Astrocyte of the hippocampus (primary cell): ENCODE measurements at places on chromosomes 4 and X.
A peak's percentile ranks its signal among the peaks of the same experiment; 100 is the strongest.

GRCh38 chr4:22522706-22523501 lies 7.0 kb upstream of the ADGRA3 start:
- no peak for DNase-seq

DNA sequence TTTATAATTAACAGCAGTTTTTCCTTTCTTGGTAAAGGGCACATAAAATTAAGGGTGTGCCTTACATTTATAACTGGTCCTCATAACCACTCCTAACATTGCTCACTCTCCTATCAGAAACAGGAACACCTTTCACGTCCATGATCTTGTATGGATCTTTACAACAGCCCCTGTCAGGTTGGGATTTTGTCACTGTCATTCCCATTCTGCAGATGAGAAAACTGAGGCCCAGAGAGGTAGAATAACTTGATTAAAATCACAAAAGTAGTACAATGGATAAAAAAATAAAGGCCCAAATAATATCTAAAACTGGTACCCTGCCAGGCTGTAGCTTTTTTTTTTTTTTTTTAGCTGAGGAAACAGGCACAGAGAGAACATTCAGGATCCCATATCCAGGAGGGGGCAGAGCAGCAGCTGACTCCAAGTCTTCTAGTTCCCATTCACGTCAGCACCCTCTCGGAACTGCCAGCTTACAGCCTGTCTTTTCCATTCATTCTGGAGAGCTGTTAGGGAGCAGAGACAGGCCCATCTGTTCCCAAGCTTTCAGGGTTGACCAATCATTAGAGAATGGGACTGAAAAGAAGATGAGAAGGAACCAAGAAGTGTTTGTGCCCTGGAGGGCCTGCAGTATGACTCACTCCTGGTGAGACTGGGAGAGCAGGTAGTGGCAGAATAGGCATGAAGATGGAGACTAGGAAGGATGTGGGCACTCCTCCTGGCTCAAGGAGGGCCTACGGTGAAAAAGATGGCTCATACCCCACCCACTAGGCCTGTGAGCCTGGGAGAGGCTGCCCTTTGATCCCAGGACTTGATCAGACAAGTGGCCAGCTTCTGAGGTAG lies 7.3 kb downstream of the SUV39H1 start:
- peak; percentile 44 for DNase-seq

- DNase-seq, result no peak
Observed at GRCh38 chrX:7111518-7111917, 36.0 kb upstream of the STS start.

DNA sequence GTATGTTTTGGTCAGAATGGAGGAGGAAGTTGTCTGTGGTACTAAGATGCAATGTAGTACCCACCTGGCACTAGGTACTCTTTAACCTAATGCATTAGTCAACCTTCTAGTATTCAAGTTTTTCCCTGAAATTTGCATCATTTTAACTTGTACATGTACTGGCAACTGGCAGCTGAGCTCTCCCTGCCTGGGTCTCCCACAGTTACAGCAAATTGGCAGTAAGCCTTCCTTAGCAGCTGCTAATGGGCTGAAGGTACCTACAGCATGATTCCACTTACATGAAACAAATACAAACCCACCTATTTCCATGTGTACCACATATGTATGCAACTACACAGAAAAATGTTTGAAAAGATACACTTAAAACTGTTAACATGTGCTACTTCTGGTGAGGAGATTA lies 8.1 kb upstream of the KLHL2 start:
- peak; percentile 54 for DNase-seq

DNA sequence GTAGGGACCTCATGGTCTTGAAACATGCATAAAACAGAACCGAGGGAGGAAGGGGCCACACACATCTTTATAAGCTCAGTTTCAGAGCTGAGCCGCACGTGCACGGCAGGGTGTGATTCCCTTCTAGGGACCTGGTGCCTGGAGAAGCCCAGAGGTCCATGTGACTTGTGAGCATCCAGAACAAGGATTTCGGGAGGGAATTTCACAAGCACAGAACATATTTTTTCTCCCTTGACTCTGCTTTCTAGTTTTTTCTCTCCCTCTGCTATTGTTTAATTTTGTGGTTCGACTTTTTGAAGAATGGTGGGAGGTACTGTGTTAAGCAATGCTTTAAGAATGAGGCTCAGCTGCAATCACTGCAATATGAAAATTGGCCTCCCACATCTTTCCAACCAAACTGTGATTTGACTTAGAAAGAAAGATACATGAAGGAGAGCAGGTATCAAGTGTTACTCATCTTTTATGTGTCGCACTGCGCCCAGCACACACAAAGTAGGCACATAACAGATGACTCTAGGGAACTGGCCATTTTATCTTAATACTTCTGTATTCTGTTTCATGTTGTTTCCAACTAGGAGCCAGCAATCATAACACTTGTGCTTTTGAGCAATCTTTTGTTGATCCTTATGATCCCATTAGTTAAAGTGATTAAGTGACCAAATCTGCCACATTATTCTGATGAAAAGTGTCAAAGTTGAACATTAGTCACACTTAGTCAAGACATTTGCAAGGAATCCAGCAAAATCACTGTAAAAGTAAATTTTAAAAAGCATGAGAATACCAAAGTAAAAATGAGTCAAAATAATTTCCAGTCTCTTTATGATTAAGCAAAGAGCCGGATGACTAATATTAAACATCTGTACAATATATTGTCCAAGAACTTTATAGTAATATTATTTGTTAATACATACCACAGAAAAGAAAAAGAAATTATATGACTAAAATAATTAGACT lies 86.4 kb downstream of the SHISA3 start:
- DNase-seq, result no peak

DNA sequence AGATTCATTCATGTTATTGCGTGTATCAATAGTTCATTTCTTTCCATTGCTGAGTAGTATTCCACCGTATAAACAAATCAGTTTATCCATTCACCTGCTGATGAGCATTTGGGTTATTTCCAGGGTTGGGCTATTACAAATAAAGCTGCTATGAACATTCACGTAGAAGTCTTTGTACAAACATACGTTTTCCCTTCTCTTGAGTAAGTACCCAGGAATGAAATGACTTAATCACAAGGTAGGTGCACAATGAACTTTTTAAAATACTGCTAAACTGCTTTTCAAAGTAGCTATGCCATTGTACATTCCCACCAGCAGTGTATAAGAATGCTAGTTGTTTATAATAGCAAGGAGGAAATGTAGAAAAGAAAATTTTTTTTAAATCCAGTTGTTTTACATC lies 35.9 kb downstream of the SYTL4 start:
- DNase-seq, result no peak

- DNase-seq, result no peak
Observed at GRCh38 chr4:4901877-4902276, 42.4 kb downstream of the MSX1 start.

DNA sequence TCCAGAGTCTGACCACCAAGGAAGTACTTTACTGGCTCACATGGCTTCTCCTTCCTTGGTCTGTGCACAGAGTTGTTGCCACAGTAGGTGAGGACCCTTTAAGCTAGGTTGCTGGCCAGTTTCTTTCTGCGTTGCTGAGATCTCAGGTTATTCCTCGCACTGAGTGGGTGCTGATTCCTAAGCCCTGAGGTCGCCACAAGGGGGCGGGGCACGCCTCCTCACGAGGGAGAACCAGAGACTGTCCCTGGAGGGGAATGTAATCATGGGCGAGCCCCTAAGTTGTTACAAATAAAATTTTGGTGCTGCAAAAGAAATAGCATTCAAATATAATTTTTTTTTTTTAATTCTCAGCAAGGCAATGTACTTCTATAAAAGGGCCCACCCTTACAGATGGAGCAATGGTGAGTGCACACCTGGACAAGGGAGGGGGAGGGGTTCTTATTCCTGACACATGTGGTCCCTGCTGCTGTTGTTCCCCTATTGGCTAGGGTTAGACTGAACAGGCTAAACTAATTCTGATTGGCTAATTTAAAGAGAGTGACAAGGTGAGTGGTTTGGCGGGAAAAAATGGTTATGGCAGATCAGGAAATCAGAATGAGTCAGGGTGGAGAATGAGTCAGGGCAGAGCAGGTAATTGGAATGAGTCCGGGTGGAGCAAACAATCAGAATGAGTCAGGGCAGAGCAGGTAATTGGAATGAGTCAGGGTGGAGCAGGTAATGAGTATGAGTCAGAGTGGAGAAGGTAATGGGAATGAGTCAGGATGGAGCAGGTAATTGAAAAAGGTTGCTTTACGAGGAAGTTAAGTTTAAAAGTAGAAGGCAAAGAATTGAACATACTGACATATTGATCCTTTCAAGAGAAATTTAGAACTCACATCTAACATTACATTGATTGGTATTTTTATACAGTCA lies 107.5 kb downstream of the VSIG4 start:
- DNase-seq, result no peak

DNA sequence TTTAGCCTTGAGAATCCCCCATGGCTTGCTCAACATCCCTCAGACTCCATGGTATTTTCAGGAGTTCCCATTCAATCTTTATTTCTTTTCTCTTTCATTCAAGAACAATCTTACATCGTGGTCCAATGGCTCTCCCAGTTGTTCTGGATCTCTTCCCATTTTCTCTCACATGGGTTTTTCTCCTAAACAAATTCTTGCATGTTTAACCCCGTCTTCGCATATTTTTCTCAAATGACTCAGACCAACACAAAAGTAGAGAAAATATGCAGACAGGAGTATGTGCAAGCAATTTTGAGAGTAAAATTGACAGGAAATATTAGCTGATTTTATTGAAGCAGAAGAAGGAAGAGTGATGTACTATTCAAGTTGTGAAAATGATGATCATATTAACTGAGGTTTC lies 396.4 kb upstream of the TRAM1L1 start:
- DNase-seq, result peak; percentile 87

- peak; percentile 80 for DNase-seq
Observed at GRCh38 chrX:53287493-53288138, 6.2 kb upstream of the IQSEC2 start.

GRCh38 chrX:2583194-2584162 lies 82.7 kb upstream of the DHRSX start:
- no peak for DNase-seq

DNA sequence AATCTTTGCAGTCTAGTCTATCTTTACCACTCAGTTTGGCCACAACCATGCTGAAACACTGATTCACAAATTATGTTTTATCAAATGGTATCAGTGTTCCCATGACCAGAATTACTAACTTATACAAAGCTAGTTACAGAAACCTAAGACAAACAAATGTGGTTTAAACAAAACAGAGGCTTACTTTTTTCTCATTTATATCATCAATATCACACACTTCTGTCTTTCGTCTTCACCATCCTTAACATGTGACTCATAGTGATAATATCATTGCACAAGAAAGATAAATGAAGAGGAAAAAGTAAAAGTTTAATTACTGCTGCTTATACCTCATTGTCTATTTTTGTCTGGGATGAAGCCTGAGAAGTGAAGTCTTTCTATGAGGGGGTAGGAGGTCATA lies 406.6 kb downstream of the PCDH10 start:
- DNase-seq, result no peak

- no peak for DNase-seq
Observed at GRCh38 chr4:95181996-95182306, 366.8 kb downstream of the UNC5C start.

GRCh38 chrX:16986169-16986568 lies 39.7 kb downstream of the REPS2 start:
- DNase-seq, result no peak

DNA sequence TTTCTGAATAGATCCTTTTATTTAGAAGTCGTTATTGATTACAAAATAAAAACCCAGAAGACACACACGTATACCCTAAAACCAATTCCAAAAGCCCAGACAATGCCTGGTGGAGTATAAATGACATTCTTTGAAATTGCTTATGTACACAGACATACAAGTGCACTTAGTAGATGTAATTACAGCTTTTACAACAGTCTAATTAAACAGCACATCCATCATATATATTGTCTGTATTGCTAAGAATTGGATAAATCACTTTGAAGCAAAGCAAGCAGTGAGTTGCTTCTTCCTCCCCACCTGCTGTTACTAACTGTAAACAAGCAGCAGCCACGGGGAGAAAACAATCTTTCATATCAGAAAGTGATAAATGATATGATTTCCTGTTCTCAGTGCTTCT lies 645.7 kb downstream of the TLL1 start:
- DNase-seq, result no peak

GRCh38 chr4:41177016-41177415 lies 37.3 kb downstream of the APBB2 start:
- DNase-seq, result peak; percentile 77

- DNase-seq, result no peak
Observed at GRCh38 chr4:169189372-169189771, 81.4 kb downstream of the SH3RF1 start.

DNA sequence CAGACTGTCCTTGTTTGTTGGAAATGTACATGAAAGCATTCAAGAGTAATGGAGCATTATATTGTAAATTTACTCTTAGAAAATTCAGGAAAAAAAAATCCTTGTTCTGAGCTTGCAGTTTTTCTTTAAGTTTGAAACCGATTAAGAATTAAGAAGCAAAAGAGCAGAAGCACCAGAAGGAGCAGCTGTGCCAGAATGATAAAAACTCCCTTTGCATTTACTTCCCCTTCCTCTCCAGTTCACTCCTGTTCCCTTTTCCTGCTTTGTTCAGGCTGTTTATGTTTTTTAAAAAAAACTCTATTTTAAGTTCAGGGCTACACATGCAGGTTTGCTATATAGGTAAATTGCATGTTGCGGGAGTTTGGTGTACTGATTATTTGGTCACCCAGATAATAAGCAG lies 90.3 kb downstream of the ATOH1 start:
- DNase-seq, result no peak

GRCh38 chrX:22186165-22186564 lies 86.5 kb upstream of the CBLL2 start:
- DNase-seq, result no peak

GRCh38 chr4:8744083-8744805 lies 127.4 kb downstream of the HMX1 start:
- no peak for DNase-seq

GRCh38 chr4:173195109-173195508 lies 26.5 kb downstream of the GALNT7 start:
- DNase-seq, result no peak

- DNase-seq, result no peak
Observed at GRCh38 chrX:135340831-135341230, 31.6 kb downstream of the ETDC start.

DNA sequence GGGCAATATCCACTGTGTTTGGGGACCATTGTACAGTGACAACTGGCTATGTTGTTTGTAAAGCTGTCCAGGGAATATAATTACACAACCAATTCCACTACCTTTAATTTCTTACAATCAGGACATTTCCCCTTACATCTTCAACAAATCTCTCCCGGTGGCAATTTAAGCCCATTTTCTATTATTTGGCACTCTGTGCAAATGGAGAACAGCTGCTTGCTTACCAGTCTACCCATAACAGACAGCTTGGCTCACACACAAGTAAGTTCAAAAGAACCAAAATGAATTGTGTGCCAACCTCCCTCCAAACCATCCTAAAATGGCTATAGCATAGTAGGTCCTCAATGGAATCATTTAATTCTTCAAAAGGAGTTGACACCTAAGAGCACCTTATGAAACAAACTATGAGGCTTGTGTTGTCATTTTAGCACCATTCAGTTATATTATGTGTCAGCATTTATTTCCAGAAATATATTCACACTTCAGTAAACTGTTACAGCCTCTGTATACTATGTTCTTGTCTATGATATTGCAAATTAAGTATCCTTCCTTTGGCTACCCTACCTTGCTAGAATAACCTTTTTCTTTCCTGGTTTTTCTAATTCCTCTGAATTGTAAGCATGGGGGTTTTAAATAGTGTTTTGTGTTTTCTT lies 18.4 kb downstream of the GABRA4 start:
- DNase-seq, result no peak
